ENCODE measurements at places on chromosomes 12 and 14.

- DNase-seq: no peak
Measured at GRCh38 chr14:95727056-95727700, 13.3 kb upstream of the TCL1A start.

DNA sequence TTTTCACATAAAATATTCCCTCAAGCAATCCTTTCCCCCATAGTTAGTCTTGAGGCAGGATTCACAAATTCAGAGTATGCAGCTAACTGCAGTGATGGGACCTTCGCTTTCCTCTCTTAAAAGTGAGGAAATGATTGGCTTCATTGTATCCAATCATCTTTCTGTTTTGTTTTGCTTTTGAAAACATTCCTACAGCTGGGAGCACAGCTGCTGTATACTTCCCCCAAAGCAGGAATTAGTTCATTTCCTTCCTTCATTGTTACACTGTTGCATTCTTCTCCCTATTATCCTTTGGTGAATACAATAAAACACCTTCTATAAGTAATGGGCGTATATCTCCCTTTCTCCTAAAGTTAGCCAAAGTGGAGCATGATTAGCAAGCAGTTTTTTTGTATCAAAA, 9.4 kb upstream of the GAS2L3 start:
- DNase-seq: no peak

GRCh38 chr12:111152561-111152960, 216.3 kb downstream of the PHETA1 start:
- DNase-seq: no peak

GRCh38 chr14:102878970-102879460, 43.4 kb upstream of the AMN start:
- no peak for DNase-seq

DNA sequence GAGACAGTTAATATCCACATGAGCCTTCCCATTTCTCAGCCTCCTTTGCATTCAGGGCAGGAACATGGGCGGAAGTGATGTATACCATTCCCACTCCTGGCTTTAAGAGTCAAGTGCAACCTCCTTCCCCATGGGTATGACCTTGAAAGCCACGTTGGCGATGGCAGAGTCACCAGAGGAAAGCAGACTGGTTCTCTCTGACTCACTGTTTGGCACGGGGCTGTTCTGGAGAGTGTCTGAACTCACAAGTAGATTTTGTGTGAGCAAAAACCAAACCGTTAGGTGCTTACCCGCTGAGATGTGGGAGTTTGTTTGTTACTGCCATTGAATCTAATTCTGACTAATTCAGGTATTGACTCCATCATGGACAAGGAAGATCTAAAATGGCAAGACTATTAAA, 36.7 kb upstream of the PZP start:
- DNase-seq: no peak

GRCh38 chr12:92042791-92043531, 102.7 kb downstream of the BTG1 start:
- DNase-seq: no peak

- DNase-seq: no peak
Measured at GRCh38 chr14:69370061-69370460, 28.0 kb downstream of the ERH start.
